Activated naive CD4-positive, alpha-beta T cell treated with anti-CD3 and anti-CD28 coated beads, Interleukin-2, amount 50 U/mL, for 72 hours (primary cell): ENCODE measurements at places on chromosomes 1 and 21. TPM values are rescaled to one million over a fixed set of nuclear protein-coding genes. Genes with fewer than 3 reads are reported as not detected.
A peak's percentile ranks its signal among the peaks of the same experiment; 100 is the strongest.

CHRNB2 gene
- total RNA-seq = 0.10 TPM

CSDE1 gene
- total RNA-seq = 433 TPM

TMEM269 gene
- 0.53 TPM for total RNA-seq

- DNase-seq = peak; percentile 60
Observed at GRCh38 chr1:209354111-209354839, 229.2 kb upstream of the CAMK1G start.

- no peak for DNase-seq
Observed at GRCh38 chr1:31981456-31981839, 32.2 kb upstream of the KHDRBS1 start.

DNA sequence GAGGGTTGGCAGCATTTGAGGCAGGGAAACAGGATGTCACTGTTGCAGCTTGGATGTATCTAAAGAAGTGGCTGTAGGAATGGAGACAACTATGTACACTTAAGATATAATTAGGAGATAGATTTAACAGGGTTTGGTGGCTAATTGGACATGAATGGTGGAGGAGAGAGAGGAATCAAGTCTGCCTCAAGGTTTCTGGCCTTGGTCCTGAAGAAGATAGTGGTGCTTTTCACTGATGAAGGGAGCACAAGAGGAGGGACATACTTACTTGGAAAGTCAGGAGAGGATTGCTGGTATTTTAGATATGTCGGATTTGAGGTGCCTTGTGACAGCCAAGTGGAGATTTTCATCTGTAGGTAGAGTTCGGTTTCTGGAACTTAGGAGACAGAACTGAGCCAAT lies 123.9 kb downstream of the ST6GALNAC3 start:
- DNase-seq = no peak

GRCh38 chr1:211698161-211699026 lies 23.0 kb upstream of the NEK2 start:
- peak; percentile 80 for DNase-seq
